ENCODE measurements at places on chromosomes 3 and 15.

- DNase-seq = no peak
Observed at GRCh38 chr3:43649365-43649968, 27.7 kb upstream of the ANO10 start.

DNA sequence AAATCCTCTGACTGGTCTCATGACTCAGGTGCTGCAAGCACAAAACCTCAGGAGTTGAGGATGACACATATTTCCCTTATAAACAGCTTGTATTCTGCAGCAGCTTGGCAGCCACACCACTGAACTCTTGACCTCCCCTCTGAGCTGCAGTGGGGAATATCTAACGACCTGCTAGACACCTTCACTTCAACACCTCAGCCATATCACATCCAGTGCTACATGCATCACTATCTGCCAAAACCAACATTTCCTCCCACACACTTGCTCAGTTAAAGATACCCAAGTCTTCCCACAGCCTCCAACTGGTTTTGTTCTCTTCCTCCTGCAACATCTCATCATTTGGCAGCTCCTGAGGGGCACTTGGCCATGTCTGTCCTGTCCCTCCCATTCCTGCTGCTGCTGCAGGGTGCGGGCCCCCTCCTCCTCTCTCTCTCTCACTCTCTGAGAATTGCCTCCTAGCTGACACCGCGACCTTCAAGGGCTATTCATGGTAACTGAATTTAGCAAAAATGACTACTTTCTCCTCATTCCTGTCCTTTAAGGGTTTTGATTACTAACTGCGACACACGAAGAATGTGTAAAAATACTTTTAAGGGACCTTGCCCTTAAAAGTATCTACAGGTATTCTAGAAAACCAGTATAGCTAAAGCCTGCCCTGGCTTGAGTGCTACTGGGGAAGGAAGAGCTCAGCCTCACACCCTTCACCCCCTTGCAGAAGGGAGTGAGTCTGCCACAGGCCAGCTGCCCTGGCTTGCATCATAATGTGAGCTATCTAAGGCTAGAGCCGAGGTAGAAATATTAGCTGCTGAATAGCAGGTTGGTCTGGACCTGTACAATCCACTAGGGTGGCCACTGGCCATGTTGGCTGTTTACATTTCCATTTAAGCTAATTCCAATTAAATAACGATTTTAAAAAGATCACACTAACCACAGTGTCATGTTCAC, 5.0 kb upstream of the CCR9 start:
- no peak for DNase-seq

- peak; percentile 31 for DNase-seq
Observed at GRCh38 chr3:86830566-86830965, 160.4 kb downstream of the VGLL3 start.

DNA sequence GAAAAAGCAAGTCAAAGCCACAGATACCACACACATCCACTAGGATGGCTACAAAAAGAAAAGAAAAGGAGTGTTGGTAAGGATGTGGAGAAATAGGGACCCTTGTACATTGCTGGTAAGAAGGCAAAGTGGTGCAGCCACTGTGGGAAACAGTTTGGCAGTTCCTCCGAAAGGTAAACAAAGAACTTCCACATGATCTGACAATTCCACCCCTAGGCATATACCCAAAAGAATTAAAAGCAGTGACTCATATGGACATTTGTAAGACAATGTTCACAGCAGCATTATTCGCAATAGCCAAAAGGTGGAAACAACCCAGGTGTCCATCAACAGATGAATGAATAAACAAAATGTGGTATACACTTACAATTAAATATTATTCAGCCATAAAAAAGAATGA, 22.2 kb upstream of the GMPPB start:
- DNase-seq = no peak

DNA sequence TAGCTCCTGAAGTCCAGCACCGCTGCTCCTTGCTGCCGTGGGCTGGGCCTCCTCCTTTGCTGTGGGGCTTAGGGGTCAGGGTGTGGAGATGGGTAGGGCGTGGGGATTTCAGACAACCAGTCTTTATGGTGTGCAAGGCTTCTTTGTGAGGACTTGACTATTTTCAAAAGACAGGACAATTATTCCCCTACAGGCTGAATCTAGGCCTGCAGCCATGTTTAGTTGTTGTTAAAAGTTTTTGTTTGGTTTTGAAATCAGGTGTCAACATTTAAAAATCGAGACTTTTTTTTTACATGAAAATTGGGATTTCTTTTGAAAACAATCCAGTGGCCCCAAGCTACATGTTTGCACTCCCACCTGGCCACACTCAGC, 10.6 kb downstream of the RPL32 start:
- no peak for DNase-seq

DNA sequence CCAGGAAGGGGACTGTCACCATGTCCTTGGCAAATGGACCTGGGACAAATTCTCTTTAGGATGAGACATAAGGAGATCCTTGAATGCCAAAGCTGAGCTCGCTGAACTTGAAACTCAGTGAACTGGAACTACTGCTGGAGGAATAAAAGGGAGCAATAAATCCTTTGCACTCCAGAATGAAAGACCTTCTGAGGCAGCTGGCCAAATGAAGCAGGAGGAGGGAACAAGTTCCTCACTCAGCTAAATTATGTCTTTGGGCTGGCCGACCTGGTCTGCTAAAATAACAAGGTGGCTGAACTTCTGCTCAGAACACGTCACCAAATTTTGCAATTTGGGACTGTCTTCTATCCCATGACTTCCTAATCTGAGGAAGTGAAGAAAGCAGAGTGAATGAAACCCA, 314.7 kb downstream of the LPP start:
- DNase-seq = peak; percentile 5

DNA sequence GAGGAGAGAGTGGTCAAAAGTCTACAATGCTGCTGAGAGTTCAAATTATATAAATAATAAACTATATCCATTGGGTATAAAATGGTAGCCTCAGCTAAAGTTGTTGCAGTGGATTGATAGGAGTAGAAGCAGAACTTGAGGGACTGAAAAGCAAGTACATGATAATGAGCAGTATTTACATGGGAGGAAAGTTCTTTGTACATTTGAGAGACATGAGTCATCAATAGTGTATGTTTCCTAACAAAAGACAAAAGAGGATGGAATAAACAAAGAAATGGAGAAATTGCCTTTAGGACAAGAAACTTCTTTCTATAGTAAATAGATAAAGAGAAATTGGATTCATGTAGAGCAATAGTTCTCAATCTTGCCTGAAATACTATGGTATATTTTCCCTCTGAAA, 110.0 kb upstream of the PLSCR5 start:
- DNase-seq = no peak

- no peak for DNase-seq
Observed at GRCh38 chr15:92677999-92678398, 22.4 kb upstream of the FAM174B start.

- DNase-seq = no peak
Observed at GRCh38 chr3:148629006-148629405, 68.7 kb upstream of the AGTR1 start.

GRCh38 chr3:122186372-122186771, 2.9 kb downstream of the CASR start:
- no peak for DNase-seq

GRCh38 chr3:48776854-48777253, 59.8 kb upstream of the IP6K2 start:
- no peak for DNase-seq

DNA sequence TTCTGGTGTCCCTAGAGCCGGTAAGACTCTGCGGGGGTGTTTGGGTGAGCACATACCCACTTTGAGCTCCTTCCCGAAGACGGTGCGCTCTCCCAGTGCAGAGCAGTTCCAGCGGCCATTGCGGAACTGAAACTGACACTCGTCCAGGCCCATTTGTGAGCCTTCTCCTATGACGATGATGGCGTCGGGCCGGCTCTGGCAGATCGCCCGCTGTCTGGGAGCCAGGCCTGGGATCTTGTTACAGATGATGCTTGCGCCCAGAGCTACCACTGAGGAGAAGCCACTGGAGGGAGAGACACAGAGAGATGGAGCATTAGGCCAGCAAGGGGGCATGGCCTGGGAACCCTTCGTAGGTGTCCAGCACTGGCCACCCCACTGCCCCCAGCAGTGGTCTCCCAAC, 5.0 kb downstream of the WNT7A start:
- no peak for DNase-seq

- DNase-seq = no peak
Observed at GRCh38 chr15:90588427-90588826, 58.7 kb downstream of the CRTC3 start.

- DNase-seq = no peak
Observed at GRCh38 chr3:28114893-28115292, 126.5 kb upstream of the CMC1 start.

GRCh38 chr15:51263726-51264125, 74.7 kb downstream of the CYP19A1 start:
- no peak for DNase-seq

GRCh38 chr3:124510290-124510689, 220.0 kb upstream of the UMPS start:
- no peak for DNase-seq

DNA sequence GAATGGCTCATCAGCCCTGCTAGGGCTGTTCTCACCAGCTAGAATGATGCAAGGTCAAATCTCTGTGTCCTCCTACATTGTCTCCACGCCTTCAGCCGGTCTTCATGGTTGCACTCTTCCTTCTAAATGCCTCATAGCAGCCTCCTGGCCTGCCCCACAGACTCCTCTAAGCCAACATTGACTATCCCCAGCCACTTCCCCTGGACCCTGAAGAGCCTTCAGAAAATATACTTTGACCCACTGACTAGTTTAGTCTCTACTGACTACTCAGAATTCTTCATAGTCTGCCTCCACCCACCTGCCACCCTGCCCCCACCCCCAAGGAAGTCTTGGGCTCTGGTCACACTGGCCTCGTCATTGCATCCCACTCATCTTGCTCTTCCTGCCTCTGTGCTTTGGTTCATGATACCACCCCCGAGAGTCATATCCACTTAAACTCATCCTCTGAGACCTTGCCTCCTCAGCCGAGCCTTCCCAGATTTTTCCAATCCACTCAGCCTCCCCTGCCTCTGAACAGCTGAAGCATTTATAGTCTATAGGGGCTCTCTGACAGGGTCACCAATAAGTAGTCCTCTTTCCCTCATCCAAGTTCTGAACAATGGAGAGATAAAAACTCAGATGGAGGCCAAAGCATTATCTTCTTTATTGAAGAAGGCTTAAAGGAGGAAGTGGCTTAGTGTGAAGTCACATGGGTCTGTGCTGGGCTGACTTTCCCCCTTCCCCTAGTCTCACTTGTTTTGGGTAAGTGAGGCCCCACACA, 9.5 kb upstream of the DOCK3 start:
- DNase-seq = no peak

DNA sequence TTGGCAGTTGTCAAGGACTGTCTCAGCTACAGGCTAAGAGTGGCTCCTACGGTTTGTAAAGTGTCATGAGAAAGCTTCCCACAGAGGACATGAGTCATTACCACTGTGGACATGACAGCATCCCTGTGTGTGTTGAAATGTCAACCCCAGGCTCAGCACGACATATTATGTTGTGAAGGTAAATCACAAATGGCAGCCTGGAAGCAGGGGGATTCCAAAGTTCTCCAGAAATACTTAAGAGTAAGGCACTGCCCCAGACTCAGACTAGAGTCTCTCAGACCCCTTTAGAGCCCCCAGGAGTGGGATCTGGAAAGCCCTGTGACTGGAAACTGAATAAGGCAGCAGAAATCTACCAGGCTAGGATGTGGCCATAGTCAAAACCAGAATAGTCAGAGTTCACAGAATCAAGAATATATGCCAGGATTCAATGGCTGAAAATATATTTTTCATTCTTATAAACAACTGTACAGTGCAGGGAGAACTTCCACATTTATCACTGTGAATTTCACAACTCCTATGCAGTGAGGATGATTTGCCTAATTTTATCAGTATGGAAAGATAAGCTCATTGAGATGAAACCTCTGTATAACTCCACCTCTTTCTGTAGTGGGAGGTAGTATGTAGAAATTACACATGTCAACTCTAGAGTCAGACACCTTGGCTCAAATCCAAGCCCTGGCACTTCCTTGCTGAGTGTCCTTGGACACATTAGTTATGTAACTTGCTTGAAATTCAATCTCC, 237.1 kb upstream of the CFAP20DC start:
- DNase-seq = no peak

DNA sequence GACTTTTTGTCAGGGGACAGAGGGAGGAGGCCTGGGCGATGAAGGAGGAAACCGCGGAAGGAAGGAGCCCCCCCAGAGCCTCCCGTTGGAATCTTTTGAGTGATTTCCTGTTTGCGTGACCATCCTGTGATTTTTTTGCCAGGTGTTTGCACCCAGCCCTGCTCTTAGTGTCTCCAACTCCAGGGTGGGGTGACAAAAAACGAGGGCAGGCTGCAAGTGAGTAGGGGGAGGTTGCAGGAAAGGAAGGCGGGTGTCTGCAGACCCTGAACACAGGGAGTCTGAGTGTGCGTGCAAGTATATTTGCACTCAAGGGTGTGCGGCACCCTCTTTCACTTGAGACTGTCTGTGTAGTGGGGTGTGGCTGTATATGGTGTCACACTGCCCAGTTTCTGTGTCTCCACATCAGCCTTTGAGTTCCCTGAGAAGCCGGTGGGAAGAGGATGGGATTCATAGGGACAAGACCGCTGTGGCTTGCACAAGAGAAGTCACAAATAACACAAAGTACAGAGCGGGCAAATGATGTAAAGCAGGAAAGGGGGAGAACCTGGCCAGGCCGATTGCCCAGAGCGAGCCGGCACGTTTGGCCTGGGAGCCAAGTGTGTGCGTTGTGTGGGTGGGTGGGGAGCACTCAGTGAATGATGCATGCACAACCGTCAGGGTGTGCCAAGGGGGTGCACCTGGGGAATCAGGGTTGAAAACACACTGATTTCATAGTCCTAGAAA, 6.6 kb downstream of the ISLR2 start:
- no peak for DNase-seq

DNA sequence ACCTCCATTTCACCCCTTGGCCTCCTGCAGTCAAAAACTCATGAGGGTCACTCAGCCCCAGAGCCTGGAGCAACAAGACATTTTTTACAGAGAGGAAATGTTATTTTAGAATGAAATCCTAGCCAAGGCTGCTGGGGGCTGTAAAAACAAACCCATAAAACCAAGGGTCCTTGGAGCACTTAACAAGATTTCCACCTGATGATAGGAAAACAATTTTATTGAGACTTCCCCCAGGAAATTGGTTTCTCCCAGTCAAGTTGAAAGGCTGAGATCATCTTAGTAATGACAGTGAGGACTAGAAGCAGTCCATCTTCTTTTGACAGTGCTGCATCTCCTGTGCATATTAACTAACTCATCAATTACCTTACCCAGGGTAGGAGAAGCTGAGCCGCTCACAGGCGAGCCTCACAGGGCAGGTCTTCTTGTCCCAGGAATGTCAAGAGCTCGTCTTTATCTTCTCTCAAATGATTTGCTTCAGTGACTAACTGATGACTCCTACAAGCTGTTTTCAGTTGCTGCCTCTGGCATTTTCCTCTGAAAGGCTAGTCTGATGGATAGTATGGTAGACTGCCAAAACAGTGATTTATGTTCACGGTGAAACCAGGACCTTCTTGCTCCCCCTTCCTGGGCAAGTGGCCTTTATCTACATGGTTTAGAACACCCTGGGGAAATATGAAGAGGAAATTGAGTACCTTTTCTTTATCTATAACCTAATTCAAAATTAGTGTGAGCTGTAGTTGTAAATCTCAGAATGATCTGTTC, 34.6 kb upstream of the AEN start:
- no peak for DNase-seq
